Activated T-cell treated with anti-CD3 and anti-CD28 coated beads for 1 hour (primary cell): ENCODE measurements at places on chromosomes 1 and 21.

DNA sequence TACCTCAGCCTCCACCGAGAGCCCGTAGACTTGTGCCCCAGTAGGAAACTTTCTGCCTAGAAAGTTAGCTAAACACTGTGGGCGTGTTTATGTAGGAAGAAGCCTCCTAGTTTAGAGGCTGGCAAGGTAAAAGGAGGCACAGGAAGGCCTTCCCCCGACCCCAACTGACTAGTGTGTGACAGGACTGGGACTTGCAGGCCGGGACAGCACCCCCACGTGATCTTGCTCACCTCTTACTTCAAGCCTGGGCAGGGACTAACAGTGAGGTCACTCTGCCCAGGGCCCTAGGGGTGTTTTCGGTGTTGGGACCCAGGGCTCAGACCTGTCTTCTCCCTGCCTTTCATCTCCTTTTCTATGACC lies 392 bp upstream of the TAGLN2 start:
- no peak for DNase-seq

DNA sequence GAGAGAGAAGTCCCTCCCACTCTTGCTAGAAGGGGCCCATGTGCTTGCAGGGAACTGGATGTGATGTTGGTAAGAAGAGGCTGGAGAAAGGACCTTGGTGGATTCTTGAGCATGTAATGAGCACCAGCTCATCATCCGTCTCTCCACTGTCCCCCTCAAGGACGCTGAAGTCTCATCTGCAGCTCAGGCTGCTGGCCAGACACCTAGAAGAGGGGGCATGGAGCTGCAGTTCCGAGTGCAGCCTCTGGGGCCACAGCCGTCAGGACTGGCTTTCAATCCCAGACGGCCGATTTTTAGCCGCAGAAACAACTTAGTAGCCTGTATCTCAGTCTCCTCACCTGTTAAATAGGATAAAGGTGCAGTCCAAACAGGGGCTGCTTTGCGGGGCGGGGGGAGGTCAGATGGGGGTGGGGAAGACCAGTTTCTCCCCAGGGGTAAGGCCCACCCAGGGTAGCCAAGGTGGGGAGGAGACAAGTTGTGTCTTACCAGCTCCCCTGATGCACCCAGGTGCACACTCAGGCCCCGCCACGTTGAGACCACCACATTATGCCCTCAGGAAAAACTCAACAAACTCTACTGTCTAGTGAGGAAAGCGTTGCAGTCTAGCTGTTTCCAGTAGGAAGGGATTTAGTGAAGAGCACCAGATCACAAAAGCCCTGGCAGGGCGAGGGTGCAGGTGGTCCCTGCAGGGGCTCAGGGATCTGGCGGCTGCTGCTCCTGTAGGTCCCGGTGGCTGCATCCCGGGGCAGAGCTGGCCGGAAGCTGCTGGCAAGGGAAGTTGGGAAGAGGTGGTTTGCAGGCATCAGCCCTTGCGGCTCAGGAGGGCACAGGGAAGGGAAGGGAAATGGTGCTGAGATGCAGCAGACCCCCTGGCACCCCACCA lies 29.5 kb downstream of the LDLRAP1 start:
- peak; percentile 38 for DNase-seq

GRCh38 chr1:42886046-42886739 lies 39.8 kb downstream of the ZNF691 start:
- no peak for DNase-seq

DNA sequence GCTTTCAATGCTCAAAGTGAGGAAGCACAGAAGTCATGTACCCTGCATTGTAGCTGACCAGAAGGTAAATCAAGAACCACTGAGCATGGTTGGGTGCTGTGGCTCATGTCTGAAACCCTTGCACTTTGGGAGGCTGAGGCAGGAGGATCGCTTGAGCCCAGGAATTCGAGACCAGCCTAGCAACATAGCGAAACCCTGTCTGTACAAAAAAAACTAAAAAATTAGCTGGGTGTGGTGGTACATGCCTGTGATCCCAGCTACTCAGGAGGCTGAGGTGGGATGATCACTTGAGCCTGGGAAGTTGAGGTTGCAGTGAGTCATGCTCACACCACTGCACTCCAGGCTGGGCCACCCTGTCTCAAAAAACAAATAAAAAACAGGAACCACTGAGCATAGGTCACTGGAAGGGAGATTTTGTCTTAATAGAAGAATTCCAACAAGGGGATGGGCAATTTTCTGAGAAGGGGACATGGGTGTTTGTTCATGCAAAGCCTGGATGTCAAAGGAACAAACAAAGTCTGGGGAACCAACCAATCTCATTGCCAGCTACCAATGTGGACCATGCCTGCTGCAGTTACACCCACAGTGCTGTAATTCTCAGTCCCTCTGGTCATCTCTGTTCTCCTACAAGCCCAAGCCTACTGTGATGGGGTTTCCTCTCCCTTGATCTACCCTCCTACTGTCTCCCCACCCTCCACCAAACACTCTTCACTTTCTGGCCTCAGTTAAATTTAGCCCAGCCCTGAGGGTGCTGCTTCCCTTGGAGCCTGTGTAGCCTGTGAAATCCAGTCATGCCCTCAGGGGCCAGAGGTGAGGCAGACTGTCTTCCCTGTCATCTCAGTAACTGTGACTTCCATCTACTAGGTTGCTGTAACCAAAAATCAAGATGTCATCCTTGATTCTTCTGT lies 47.9 kb downstream of the ELF3 start:
- DNase-seq, result no peak

DNA sequence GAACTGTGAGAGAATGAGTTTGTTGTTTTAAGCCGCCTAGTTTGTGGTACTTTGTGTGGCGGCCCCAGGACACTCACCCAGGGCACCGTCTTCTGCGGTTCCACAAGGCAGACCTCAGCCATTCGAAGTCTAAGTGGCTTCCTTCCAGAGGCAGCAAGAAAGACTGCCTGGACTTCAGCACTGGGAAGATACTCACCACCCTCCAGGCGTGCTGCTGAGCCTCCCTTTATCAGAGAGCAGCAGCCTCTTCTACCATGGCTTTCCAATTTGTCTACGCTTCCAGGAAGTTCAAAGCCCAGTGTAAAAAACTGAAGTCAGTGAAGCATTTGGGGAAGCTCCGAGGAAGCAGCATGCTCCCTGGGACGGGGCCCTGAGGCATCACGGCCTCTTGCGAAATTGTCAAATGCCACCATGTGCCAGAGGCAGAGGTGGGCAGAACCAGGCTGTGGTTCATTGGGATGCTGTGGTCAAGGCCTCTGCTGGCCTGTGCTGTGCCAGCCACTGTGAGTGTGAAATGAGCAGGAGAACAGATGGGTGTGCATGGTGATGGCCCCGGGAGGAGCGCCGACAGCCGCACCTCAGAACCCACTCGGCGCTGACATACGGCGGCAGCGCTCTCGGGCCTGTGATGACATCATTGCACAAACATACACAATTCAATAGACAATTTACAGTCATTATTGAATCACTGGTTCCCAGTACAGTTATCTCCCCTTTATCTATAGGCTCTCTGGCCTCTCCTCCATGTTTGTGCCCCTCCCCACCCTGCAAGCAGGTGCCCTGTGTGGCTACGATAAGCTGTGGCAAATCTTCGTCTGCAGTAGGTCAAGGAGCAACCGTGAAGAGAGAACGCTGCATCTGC lies 110.4 kb downstream of the PDE9A start:
- no peak for DNase-seq

GRCh38 chr1:111990878-111991718 lies 1.6 kb upstream of the KCND3 start:
- no peak for DNase-seq

DNA sequence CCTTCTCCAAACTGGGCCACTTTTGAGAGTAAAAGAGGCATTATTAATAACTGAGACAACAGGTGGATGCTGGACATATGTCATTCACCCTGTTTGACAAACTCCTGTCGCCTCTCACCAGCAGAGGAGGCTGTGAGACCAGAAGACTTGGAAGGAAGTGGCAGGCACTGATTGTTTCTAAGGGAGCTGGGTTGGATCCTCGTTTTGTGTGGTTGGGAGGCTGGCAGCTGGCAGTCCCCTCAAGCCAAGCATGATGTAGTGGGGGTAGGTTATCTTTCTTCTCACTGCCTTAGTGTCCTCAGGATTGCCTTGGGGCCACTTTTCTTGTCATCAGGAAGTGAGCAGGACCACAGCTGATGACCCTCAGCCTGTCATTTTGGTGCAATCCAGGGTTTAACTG lies 86.5 kb upstream of the KCNJ15 start:
- no peak for DNase-seq

GRCh38 chr1:95093296-95093695 lies 20.5 kb upstream of the ALG14 start:
- no peak for DNase-seq

GRCh38 chr1:180153032-180153431 lies 1.6 kb upstream of the QSOX1 start:
- DNase-seq, result no peak

DNA sequence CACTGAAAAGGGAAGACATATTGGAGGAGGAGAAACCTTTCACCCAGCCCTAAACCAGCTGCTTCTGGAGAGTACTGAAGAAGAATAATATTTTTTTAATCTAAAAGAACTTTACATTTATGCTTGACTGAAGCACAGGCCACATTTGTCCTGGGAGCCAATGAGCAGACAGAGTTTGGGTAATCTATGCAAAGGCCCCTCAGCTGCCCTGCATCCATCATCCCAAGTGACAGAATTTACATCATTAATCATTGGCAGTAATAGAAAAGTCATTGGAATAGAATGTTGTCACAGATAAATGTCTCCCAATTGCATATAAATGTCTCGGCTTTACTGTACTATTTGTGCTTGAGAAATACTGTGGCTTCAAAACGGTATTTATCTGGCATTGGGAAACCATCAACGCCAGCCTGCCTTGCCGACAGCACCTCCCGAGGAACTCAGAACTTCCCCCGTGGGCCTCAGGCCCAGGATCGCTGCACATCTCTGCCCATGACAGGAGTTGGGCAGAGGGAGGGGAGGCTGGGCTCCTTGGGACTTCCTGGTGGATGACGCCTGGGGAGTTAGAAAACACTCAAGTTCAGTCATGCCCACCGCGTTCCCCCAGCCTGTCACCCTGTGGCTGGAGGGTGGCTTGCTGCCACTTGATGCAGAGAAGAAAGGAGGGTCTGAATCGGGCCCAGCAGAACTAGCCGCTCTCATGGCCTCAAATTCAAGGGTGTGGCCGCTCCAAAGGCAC lies 133.1 kb downstream of the CAMTA1 start:
- DNase-seq, result no peak

DNA sequence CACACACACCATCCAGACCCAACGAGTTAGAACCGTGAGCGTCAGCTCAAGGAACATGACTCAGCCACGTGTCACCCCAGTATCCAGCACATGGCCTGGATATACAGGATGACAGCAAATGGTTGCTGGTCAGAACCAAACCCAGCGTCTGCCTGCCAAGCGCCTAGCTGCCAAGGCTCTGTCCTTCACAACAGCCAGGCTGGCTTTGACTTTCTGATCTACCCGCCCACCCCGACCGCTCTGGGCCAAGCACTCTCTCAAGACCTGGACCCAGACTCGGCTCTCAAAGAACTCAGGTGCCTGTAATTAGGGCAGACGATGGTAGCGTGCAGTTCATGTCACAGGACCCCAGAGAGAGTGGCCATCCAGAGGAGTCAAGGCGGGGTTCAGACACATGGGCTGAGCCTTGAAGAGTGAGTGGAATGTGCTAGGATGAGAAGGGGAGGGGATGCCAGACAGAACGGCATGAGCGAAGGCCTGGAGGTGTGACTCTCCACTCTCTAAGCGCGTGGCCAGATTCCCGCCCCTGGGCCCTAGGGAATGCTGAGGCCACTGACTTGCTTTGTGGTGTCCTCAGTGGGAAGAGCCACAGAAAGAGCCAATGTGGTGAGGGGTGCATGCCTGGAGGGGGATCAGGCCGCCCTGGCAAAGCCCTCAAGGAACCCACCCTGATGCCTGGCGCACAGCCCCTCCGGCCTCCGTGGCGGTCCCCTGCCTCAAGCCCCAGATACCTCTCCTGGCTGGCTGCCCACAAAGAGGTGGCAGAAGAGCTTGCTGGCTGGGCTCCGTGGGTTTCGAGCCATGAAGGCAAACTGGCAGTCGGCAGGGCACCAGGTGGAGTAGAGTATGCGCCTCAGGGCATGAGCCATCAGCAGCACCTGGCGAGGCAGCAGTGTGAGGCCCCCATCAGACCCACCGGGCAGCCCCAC lies 7.0 kb downstream of the SH2D5 start:
- no peak for DNase-seq

DNA sequence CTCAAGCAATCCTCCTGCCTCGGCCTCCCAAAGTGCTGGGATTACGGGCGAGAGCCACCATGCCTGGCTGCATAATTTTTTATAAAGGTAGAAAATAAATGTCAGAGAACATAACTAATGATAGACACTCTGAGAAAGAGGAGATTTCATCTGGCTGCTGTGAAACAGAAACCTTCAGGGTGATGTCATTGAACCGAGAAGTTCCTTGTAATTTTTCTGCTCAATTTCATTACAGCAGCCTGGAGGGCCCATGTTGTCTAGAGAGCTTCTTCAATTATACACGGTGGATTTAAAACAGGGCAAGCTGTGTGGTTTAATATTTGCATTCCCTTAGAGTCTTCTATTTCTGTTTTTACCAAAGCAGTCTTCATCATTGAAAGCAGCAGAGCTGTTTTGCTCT lies 64.3 kb upstream of the MORC3 start:
- no peak for DNase-seq

DNA sequence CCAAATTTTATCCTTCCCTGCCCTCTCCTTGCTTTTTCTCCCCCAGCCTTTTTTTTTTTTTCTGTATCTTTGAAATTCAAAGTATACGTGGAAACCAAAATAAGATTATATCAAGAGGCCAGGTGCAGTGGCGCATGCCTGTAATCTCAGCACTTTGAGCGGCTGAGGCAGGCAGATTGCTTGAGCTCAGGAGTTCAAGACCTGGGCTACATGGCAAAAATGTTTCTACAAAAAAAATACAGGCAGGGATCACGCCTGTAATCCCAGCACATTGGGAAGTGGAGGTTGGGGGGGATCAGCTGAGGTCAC lies 6.6 kb upstream of the PRCC start:
- no peak for DNase-seq

DNA sequence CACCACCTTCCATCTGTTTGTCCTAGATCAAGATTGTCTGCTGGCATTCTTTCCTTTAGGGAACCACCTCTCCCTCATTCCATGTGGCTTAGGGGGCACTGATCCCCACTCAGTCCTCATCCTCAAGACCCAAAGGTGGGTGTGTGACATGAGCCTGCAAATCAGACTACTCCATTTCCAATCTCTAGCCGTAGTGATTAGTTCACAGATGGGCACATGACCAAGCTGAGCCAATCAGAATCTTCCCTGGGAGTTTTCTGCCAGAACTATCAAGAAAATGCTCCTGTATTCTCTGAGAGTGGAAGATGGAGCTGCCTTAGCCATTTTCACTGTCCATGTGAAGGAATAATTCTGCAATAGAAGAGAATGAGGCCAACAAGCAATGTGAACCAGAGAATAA lies 19.3 kb upstream of the PTPRF start:
- DNase-seq, result no peak

DNA sequence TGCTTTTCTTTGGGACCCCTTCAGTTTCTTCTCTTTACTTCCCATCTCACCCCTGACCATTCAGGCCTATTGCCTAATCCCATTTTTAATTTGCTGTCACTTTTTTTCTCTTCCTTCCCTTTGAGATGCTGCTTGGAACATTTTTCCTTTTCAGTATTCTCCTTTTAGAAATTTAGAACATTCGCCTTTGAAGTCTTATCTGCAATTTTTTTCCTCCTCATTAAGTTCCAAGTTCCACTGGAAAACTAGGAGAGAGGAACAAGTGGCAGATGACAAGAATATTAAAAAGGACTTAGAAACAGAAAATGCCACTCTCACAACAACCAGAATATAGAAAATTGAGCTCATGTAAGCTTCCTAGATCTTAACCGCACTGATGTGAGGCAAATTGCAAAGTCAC lies 126.6 kb downstream of the PSMG1 start:
- no peak for DNase-seq
